ENCODE measurements at places on chromosomes 6 and 20.
A peak's percentile ranks its signal among the peaks of the same experiment; 100 is the strongest.

GRCh38 chr20:39638731-39639130 is 676.6 kb downstream of the DHX35 start:
- DNase-seq: no peak

DNA sequence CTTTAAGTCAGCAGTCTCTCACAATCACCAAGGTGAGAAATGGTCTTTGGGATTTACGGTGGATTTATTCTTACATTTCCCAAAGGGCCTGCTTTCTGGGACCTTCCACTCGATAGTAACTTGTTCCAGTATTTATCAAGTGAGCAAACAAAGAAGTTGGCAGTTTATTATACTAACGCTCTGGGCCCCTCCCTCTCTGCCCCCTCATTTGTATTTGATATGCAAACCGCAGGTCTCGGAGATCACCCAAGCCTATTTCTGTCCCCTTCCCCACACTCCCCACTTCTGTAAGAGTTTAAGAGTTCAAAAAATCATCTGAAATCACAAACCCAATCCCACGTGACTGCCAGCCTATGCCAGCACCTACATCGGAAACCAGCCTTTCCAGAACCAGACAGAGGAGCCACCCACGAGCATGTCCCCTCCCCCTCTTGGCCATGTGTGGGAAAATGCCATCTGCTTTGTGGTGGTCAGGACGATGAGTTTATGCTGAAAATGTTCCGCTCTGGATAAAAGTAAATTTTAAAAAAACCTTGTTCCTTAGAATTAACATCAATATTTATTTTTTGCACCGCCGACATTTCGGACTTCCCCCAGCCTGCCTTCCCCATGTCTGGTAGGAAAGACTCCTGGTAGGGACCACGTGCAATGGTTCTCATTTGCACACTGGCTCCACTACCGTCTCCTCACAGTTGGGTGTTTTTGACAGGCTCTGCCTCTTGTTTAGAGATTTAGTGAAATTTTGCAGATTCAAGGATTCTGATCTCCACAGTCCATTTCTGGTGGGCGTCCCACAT is 281.0 kb downstream of the TFAP2C start:
- DNase-seq: no peak

GRCh38 chr6:43767553-43768505 is 2.2 kb upstream of the VEGFA start:
- no peak for DNase-seq

DNA sequence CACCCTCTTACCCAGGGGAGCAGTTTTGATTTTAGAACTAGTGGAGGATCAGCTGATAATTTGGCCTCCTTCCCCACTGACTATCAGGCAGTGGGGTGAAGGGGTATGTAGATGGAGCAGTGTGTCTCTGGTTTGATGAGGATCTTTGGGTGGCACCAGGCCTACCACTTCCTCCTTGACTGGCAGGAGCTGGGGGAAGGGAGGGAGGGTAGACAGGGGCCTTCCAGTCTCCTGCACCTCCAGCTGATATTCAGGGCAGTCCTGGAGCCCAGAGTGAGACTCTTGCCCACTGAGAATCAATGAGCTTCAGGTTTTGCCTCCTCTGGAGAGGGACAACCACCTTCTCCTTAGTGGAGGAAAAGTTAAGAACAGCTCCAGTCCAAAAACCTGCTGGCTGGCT is 3.2 kb downstream of the DEF6 start:
- no peak for DNase-seq

GRCh38 chr6:137736048-137736818 is 130.8 kb upstream of the TNFAIP3 start:
- DNase-seq: no peak

GRCh38 chr6:166862287-166862977 is 93.9 kb downstream of the RNASET2 start:
- DNase-seq: peak; percentile 83

DNA sequence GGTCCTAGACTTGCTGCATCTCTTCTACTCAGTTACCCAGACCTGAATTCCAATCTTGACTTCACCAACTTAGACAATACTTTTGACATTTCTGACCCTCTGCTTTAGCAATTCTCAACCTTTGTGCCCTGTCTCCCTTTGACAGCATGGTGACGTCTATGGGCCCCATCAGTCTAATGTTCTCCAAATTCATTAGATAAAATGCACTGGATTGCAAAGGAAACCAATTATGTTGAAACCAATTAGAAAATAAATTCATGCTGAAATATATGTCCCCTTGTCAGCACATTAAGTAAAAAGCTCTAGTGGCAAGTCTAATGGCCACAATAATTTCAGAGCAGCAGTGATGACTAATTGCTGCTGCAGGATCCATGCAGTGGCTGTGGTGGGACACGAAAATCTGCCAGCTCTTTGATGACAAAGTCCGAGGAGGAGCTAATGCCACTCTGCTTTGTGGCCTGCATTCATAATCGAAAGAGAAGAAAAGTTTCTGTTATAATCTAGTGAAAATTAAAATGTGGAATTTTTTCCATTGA is 64.0 kb downstream of the BFSP1 start:
- no peak for DNase-seq

DNA sequence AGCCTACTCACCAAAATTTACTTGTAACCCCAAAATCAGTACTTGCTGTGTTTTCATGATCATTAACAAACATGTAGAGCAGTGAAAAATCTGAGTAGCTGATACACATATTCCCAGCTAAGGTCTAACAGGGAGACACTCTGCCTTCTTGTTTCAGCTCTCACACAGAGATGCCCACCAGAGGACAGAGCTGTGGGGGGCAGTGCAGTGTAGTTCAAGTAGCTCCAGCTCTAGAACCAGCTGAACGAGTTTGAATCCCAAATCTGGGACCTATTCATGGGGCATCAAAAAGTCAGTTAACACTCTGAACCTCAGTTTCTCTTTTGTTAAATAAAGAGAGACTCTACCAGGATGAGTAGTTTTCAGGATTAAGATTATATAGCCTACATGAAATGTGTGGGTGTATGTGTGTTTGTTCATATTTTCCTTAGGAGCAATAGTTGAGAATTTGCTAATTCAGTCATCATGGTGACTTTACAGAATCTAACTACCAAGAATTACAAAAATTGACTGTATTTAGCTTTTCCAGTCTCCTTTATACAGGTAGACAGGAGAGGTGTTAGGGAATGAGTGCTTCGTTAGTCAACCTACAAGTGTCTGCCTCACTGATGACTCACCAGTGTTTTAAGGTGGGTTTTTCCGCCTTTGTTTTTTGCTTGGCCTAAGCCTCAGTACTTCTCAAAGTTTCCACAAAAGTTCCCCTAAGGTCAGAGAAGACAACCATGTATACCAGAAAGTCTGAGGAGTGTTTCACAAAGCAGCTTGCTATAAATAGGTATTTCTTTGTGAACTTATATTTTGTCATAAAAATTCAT is 164.0 kb upstream of the RUNX2 start:
- DNase-seq: no peak

- DNase-seq: no peak
Observed at GRCh38 chr6:164578616-164579015, 730.8 kb downstream of the C6orf118 start.

- DNase-seq: no peak
Observed at GRCh38 chr6:14306151-14306906, 188.8 kb downstream of the CD83 start.

DNA sequence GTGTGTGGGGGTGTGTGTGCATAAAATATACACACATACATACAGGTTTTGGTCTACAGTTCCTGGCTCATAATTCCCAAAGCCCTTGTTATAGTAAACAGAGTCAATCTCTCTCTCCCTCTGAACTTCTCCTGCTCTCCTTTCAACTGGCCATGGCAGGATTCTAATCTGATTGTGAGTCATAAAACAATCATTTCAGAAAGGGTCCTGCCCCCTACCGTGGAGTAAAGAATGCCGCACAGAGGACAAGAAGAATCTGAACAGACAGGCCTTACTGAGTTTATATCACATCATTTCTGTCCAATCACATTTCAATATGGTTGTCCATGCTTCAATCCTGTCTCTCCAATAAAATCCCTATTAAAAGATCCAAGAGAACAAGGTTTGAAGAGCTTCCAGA is 416.9 kb downstream of the FRK start:
- no peak for DNase-seq

- no peak for DNase-seq
Observed at GRCh38 chr6:135782546-135782945, 69.0 kb upstream of the PDE7B start.

GRCh38 chr6:146937316-146937715 is 266.9 kb upstream of the STXBP5 start:
- DNase-seq: no peak

GRCh38 chr6:160328447-160328846 is 19.7 kb upstream of the SLC22A3 start:
- DNase-seq: no peak
